ENCODE measurements at places on chromosomes 5 and 9.

GRCh38 chr5:157446412-157446935, 13.5 kb upstream of the NIPAL4 start:
- DNase-seq: no peak

DNA sequence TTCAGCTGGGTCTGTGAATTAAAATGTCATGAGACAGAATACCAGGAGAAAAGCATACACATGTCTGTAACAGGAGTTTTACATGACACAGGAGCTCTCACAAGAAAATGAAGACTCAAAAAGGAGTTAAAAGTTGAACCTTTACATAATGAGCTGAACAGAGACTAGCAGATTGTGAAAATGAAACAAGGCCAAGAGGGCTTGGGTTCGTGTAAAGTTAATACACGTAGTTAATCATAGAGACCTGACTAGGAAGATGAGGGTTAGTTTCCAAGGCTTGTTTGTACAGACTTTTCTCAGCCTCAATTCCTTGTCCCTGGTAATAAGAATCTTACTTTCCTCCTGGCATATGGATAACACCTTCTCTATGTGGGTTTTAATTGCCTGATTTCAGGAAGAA, 1294.0 kb downstream of the MAT2B start:
- DNase-seq: no peak

GRCh38 chr5:82274343-82275211, 3.6 kb downstream of the RPS23 start:
- DNase-seq: no peak

DNA sequence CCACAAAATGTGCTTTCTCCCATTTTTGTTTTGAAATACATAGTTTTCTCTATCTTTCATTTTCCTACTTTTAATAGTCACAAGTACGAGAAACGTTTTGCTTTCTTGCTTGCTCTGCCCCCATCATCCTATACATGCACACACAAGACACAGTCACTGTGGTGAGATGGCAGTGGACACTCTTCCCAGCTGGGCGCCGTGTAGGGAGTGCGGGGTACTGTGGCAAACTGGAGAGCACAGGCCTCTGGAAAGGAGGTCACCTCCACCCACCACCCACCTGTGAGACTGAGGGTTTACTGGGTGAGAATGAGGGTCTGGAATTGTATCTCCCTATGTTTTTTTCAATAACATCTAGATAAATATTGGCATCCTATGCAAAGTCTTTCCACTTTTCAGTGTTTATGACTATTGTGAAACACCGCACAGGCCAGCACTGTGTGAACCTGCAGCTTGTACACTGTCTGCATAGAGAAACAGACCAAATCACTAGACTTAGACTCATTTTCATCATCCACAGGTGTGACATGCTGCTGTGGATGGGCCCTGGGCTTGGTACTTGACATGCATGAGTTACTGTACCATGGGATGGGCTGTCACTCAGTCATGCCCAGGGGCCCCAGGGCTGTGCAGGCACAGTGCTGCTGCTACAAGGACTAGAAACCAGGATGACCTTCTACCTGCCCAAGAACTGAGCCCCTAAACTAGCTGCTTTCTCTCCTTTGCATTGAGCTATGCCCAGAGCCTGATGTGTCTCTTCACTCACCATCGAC, 118.1 kb upstream of the LMX1B start:
- no peak for DNase-seq

DNA sequence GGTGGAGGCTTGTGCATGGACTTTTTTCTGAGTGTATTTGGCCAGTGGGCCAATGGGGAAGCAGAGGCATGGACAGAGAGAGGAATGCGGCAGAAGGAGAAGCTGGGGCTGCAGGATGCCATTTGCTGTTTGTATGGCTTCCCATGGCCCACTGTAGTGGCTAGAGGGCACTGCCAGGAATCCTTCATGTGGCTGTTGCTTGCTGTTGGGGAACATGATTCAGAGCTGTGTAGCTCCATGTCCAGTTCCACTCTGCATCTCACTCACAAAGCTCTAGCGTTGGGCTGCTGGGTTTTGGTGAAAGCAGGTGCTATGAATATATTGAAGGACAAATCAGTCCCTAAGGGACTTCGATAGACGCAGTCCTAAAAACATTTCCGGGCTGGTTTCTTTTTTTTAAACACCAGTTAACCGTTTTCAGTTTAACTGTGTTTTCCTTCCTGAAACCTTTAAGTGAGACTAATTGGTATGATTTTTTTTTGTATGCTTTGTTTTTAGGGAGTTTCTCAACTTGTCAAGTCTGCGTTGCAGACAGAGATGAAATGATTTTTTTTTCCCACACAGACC, 51.3 kb downstream of the SLC22A5 start:
- no peak for DNase-seq
